ENCODE measurements at places on chromosomes 5 and 9. TPM values are rescaled to one million over a fixed set of nuclear protein-coding genes. Genes with fewer than 3 reads are reported as not detected.

Gene F2RL1
- 26.8 TPM for total RNA-seq

Gene CCDC192
- total RNA-seq, result not detected

Gene MAP3K1
- total RNA-seq, result 4.3 TPM

Gene ADAMTSL1
- total RNA-seq, result 51.2 TPM

Gene OLFML2A
- 0.98 TPM for total RNA-seq

Measured in smooth muscle cell of the coronary artery (primary cell).